Endodermal cell (in vitro differentiated cells): ENCODE measurements at places on chromosomes 16 and 17. TPM values are rescaled to one million over a fixed set of nuclear protein-coding genes. Genes with fewer than 3 reads are reported as not detected.

- no peak for DNase-seq
Measured at GRCh38 chr16:78284326-78284725, 184.9 kb downstream of the WWOX start.

GRCh38 chr17:7219812-7220592 is at the start of the genes ACADVL and DLG4:
ACADVL (plus strand) TSS chr17:7219938; CDS start chr17:7219985, 47 bp downstream.
DLG4 (minus strand) TSS chr17:7219836.
- peak; percentile 96 for DNase-seq

DNA sequence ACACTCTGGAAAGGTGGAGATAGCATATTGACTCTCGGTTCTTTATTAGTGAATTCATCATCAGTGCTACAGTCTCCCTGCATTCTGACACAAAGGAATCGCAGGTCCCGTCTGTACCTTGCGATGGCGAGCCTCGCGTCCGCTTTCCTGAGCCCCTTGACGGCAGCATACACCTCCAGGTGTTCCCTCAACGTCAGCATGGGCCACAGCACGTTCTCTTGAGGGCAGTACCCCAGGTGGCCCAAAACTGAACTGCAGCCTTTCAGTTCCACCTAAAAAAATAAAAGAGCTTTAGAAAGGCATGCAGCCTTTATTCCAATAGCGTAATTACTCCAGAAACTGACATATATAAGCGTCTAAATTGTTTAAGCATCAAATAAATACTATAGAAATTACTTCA is 24.2 kb upstream of the ABCA9 start:
- DNase-seq = peak; percentile 93

DNA sequence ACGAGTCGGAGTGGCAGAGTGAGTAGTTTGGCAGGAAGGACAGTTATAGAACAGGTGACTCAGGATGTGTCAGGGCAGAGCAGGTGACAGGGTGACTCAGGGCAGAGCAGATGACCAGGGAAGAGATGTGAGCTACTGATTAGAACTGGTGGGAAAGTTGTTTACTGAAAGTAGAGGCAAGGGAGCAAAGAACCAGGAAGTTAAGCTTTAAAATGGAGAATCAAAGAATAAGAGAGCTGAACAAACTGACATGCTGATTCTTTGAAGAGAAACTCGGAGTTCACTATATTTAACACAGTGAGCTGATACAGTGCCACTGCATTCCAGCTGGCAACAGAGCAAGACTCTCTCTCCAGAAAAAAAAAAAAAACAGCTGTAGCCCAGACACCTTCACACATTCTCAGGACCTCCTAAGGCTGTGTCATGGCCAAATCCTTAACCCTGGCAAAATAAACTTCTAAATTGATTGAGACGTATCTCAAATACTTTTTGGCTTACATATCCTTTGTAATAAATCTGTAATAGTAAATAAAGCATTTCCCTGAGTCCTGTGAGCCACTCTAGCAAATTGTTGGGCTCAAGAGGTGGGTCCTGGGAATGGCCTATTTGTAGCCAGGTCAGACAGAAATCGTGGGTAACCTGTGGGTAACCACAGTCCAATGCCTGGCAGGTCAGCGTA is 12.3 kb upstream of the UBE2I start:
- no peak for DNase-seq

GRCh38 chr16:20826039-20826566 is 19.8 kb downstream of the REXO5 start:
- DNase-seq = no peak

DNA sequence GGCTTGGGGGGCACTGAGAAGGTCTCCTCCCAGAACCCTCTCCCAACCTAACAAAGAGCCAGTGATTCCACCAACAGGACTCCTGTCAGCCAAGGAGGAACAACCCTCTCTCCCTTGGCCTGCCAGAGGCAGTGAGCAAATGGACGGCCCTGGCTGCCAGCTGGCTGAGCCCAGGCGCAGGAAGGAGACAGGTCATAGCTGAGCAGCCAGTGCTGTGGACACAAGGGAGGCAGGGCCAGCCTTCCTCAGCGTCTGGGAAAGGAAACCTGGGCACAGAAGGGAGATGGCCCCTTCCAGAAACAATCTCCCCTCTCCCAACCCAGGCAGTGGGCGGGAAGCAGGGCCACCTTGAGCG is 2.1 kb downstream of the MPO start:
- no peak for DNase-seq

GRCh38 chr16:59635674-59636073 is 901.6 kb upstream of the GOT2 start:
- no peak for DNase-seq

DNA sequence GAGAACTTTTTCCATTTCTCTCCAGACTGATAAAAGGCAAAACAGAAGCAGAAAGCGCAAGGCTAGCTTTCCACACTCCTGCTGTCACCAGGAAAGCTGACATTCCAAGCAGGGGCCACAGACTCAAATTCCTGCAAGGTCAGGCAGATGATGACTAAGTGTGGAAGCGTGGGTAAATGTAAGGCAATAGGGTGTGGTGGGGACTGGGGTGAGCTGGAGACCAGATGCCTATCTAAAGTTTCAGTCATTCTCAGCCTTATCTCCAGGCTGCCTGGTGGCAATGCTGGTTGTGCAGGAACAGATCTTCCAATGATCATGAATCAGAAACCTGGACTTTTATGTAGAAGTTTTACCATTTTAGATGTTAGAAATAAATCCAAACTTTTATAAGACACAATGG is 224.1 kb downstream of the GSG1L start:
- peak; percentile 36 for DNase-seq

- DNase-seq = no peak
Measured at GRCh38 chr17:75339971-75340370, 50.7 kb upstream of the SLC25A19 start.

- no peak for DNase-seq
Measured at GRCh38 chr17:71970312-71970711, 150.5 kb upstream of the SOX9 start.

MT4 gene
- not detected in 2 replicates for total RNA-seq

APOBR gene
- total RNA-seq = not detected in 3 replicates

FN3K gene
- total RNA-seq = 32.6 to 35.6 TPM (median 33.3 TPM) in 3 replicates

TMIGD1 gene
- not detected in 3 replicates for total RNA-seq

HEATR9 gene
- not detected in 2 replicates for total RNA-seq
